ENCODE measurements at places on chromosomes 4 and X.

GRCh38 chr4:6277139-6277802 is 7.6 kb downstream of the WFS1 start:
- no peak for DNase-seq

GRCh38 chrX:93591398-93591797 is 82.0 kb downstream of the NAP1L3 start:
- no peak for DNase-seq

DNA sequence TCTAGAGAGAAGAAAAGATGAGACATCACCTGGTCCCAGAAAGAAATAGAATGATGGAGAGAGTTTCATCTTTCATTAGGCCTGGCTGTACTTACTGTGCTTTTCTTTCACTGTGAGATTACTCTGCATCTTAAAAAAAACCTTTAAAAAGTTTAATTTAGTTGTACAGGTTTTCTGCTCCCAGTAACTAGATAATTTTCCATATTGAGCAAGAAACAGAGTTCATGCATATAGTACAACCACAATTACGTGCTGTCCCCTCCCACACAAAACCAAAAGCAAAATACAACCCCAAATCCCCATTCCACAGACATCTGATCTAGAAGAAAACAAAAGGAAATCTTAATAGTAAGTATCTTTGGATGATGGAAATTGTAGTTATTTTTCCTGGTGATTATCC is 371.2 kb downstream of the SH2D1A start:
- DNase-seq = no peak

- DNase-seq = no peak
Observed at GRCh38 chr4:30842142-30842541, 122.0 kb downstream of the PCDH7 start.

- no peak for DNase-seq
Observed at GRCh38 chr4:168651864-168652263, 155.0 kb downstream of the PALLD start.

DNA sequence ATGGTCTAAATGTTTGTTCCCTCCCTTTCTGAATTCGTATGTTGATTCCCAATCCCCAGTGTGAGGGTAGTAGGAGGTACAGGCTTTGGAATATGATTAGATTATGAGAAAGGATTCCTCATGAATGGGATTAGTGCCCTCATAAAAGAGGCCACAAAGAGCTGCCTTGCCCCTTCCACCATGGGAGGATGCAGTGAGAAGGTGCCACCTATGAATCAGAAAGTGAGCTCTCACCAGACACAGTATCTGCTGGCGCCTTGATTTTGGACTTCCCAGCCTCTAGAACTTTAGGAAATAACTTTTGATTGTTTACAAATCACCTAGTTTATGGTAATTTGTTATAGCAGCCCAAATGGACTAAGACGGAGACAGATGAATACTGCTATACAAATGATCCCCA is 3.6 kb downstream of the ATP10D start:
- no peak for DNase-seq

GRCh38 chr4:119478446-119479179 is 150.0 kb downstream of the PDE5A start:
- no peak for DNase-seq

DNA sequence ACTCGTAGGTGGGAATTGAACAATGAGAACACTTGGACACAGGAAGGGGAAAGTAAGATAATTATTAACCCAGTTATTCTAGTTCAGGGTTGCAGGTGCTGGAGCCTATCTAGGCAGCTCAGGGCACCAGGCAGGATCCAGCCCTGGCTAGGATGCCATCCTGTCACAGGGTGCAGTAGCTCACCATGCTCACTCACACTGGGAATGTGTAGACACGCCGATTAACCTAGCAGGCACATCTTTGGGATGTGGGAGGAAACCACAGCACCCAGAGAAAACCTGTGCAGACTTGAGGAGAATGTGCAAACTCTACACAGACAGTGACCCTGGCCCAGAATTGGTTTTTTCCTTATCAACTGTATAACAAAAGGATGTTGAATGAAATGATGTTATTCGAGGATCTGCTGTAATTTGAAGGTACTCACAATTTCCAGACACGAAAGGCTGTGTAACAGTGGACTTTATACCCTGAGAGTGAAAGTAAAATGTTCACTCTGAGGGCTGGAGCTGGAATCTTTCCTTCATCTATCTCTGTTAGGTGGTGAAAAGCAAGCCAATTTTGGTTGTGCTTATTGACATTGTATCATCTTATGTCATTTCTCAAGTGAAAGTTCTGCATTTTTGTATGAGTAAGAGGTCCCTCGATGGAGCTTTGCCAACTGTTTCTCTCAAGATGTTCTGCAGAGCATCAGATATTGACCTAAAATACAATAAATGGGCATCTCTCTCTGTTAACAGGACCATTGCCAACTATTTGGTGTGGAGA is 78.8 kb downstream of the PHEX start:
- peak; percentile 80 for DNase-seq

- DNase-seq = no peak
Observed at GRCh38 chr4:21744046-21744445, 204.5 kb downstream of the KCNIP4 start.

GRCh38 chrX:3549411-3549911 is 164.0 kb downstream of the PRKX start:
- peak; percentile 31 for DNase-seq

DNA sequence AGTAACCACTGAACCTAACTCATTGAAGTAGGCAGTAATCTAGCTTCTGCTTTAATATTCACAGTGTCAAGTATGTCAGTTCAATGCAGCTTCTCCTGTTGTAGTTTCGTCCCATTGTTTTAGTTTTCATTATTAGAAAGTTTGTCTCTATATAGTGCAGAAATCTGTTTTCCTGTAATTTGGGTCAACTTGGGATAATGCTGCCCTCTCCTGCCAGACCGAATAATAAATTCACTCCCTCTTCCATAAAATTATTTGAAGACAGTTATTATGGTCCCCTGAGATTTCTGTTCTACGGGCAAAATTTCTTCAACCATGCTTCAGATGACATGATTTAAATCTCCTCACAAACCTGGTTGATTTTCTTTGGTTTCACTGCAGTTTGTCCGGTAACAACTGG is 4.6 kb upstream of the LUZP4 start:
- no peak for DNase-seq

DNA sequence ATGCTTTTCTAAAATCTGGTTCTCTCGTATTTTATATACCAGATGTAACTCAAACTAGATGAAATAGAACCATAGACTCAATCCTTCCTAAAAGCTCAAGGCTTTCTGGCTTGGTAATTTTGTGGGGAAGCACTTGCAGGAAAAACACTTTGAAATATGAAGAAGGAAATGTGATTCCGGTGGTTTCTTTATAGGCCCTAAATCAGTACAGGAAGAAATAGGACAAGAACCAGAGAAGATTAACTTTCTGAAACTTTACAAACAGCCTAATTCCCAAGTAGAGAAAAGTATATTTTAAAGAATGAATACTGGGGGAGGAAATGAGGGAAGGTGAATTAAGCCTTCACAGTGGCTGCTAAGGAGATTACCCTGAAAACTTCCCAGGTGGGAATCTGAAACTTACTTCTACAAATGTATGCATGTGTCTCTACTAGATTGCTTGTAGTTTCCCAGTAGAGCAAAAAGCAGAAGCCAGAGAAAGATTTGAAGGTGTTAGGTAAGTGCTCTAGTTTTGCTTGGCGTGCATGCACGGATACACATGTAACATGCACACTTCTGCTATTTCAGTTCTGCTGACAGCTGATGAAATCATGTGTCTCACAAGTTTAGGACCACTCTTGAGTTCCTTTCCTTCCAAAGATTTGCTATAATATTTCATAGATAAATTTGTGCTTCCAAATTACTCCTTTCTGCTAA is 92.1 kb downstream of the AFF1 start:
- no peak for DNase-seq

DNA sequence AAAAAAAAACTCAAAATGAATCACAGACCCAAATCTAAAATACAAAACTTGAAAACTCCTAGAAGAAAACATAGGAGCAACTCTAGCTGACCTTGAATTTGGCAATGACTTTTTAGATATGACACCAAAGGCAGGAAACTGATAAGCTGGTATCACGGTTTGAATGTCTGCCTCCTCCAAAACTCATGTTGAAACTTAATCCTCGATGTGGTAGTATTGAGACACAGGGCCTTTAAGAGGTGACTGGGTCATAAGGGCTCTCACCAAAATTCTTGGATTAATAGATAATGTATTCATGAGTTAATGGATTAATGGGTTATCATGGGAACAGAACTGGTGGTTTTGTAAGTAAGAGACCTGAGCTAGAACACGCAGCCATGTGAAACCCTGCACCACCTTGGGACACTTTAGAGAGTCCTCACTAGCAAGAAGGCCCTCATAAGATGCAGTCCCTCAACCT is 40.5 kb downstream of the FRYL start:
- DNase-seq = no peak

- DNase-seq = peak; percentile 47
Observed at GRCh38 chrX:17078031-17078720, 131.7 kb downstream of the REPS2 start.

- no peak for DNase-seq
Observed at GRCh38 chr4:8252301-8253173, 17.0 kb upstream of the HTRA3 start.

DNA sequence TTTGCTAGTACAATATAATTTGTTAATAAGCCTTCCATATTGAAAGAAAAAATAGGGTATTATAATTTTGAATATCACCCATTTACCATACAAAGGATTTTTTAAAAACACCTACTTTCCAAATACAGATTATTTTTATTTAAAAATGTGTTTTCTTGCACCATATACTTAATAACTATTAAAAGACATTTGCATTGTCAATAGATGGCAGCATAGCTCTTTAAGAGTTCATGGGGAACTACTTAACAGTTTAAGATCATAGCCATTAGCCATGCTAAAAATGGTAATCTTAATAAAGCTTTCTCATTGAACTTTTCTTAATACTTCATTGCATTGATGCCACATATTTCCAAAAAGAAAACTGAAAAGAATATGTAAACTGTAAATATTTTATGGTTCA is 1995.9 kb downstream of the C4orf33 start:
- DNase-seq = peak; percentile 51

DNA sequence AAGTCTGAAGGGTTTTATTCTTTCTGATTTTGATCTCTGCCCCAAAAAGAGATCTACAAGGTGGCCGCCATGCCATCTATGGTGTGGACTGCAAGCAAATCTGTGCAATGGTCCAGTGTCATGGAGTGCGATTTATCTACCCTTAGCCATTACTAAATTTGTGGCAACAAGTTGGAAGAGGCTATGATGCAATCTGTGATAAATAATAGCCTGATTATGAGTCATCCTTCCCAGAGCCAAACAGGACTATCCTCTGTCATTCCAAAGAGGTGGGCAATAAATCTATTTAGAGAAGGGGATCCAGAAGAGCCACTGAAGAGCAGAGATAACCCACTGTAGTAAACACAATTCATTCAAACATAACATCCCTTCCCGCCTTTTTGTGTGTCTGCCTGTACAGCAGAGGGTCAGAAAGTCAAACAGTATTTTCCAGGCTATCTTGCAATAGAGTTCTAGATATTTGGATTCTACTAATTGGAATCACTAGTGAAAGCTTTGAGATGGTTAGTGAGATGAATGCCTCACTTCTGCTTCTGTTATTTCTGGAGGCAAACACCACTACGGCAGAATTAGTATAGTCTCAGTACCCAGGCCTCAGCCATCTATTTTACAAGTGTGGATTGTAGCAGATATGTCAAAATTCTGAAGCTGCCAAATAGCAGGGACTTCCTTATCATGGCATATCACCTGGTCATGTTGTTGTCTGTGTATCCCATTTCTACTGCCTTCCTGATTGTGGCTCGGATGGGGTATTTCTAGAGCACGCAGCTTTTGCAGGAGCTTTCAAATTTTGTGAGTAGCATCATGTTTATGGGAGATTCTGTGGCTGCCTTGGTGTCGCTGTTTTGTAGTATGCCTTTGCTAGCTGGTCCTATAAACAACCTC is 192.0 kb downstream of the SMIM20 start:
- peak; percentile 60 for DNase-seq

GRCh38 chr4:8730159-8730558 is 137.6 kb downstream of the CPZ start:
- no peak for DNase-seq

DNA sequence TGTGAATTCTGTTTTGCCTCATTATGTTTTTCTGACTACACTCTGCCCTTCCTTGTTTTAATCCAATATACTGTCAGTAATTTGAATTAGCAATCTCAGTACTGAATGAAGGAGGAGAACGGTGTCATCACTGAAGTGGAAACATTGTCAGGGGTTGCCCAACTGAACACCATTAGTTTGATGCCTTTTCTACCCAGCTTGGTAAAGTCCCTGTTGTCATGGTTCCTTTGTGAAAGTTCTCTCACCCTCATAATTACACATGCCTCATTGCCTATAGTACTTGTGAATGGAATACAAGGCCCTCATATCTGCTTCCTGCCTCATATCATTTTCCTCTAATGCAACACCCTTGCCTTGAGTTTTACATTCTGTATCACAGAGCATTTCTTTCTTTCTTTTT is 76.9 kb downstream of the RRAGB start:
- no peak for DNase-seq

DNA sequence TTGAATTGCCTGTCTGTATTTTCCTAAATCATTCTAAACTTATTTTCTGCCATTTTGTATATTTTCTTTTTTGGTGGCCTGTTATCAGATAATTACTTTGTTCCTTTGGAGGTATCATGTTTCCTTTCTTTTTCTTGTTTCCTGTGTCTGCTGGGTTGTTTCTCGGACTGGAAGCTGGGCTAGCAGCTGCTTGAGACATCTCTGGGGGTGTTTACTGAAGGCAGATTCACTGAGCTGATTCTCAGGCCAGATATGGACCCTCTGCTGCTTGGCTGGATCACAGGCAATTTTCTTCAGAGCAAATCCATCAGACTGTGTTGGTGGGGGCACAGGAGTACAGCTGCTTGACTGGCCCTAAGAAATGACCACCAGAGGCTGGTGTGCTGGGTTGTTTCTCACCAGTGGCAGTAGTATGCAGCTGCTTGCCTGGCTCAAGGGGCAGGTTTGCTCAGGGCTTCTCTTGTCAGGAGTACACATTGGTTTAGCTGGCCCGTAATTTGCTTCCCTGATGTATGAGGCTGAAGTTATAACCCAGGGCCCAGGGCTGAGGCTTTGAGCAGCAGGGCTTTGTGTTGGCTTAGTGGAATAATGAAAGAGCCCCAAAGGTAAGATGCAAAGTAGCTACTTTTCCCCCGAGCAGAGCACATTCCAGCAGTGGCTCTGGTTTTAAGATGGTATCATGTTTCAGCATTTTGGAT is 680.6 kb downstream of the TECRL start:
- no peak for DNase-seq

DNA sequence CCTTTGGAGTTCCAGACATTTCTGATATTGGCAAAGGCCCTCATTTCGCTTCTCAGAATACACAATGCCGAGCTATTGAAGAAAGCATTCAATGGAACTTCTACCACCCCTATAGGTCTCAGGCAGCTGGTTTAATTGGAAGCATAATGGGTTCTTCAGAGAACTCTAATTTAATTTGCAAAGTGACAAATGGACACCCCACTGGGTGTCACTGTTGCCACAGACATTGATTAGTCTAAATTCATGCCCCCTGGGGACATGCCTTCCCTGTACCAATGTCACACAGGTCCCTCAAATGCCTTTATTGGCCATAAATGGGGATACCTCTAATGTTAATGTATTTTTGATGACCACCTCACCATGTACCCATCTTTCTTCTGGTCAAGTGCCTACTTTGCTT is 22.9 kb upstream of the TMEM255A start:
- no peak for DNase-seq

Measured in fibroblast of skin of scalp (primary cell).